ENCODE measurements at places on chromosomes 16 and 17.

GRCh38 chr17:59963738-59964481, 630 bp downstream of the RNFT1 start:
- DNase-seq: no peak

DNA sequence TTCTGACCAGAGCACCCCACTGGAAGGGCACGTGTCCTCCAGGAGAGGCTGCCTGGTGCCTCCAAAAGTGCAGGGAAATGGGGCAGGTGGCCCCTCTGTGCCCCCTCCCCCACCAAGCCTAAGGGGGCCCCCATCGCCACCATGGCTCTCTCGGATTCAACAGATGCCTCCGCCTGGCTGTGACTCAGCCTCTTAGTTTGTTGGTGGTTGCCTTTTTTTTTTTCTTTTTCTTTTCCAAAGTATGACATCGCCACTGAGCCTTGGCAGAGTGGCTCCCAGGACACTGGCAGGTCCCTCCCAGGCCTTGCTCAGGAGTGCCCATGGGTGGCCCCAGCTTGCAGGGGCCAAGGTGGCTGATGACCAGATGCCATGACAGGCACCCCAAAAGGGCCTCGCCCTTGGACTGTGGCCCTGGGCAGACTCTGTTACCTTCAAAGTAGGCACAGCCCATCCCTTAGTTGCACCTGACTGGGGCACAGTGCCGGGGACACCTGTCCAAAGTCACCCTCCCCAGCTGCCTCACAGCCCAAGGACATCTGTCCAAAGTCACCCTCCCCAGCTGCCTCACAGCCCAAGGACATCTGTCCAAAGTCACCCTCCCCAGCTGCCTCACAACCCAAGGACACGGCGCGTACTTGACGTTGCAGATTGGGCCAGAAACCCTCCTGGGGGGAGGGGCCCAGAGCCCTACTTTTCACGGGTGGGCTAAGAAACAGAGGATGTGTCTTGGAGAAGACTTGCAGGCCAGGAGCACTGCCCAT, 29.6 kb downstream of the NPTX1 start:
- no peak for DNase-seq

DNA sequence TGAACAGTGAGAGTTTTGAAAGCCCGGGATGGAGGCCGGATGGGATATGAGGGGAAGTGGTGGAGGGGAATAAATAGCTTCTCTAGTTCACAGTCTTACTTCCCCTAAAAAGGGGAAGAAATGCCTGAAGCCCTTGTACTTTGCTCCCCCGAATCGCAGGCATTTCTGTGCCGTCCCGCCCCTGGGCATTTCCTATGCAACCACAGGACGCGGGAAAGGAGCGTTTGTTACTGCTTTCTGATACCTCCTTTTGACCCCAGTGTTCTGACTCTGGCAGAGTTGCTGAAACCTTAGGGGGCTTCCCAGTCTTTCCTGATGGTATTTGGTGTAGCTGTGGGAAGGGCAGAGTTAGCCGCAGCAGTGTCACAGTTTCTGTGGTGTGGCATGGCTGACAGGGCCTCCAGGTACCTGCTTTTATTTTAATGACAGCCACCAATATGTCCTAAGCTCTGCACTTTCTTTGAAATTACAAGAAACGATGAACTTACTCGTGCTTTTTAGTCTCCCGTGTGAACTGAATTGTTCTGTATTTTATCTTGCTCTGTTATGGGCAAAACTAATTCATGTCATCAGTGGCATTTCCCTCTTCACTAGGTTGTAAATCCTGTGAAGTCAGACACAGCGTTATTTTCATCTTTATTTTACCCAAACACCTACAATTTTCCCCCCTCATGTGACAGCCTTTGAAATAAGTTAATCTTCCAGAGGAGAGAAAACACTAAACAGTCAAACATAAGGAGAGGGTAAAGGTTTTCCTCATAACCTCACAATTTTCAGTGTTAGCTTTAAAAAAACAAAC, 27.1 kb downstream of the USP10 start:
- no peak for DNase-seq

- no peak for DNase-seq
These were observed 20.5 kb upstream of the TBX4 start for GRCh38 chr17:61431594-61432311.

GRCh38 chr17:43940630-43941029, 1.6 kb downstream of the PPY start:
- no peak for DNase-seq

DNA sequence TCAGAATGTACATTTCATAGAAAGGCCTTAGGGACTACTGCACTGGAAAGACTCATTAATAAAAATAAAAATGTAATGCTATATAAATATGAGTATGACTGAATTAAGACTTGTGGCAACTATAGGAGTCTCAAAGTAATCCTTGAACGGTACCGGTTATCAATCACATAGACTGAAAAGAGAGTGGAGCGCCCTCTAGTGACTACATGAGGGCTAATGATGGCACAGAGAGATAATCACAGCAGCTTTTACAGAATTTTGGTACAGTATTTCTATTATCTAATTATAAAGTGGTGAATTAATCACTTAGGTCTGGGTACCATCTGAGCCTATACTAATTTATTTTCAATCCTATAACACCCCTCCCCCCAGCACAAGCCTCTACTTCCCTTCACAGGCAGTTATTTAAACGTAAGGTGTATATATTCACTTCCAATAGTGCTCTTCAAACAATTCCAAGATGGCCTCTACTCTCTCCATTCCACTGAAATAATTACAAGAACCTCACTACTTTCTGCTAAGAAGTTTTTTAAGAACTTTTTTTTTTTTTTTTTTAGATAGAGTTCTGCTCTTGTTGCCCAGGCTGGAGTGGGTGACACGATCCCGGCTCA, 40.7 kb upstream of the ANKFY1 start:
- DNase-seq: no peak

DNA sequence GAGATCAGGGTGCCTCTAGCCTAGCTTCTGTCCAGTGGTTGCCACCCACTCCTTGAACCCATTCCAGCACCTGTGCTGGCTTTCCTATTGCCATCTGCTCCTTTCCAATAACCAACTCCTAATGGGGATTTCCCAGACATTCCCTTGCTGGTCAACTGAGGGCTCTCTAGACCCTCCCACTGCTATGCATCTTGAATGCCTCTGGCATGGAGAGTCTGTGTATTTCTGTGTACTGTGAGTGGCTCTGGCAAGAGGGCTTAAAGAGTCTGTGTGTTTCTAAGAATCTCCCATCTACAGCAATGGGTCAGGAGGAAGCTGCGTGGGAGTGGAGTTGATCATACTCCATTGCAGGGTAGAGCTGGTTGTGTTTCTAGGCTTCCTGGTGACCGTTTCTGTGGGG, 11.0 kb upstream of the EPN3 start:
- DNase-seq: no peak

DNA sequence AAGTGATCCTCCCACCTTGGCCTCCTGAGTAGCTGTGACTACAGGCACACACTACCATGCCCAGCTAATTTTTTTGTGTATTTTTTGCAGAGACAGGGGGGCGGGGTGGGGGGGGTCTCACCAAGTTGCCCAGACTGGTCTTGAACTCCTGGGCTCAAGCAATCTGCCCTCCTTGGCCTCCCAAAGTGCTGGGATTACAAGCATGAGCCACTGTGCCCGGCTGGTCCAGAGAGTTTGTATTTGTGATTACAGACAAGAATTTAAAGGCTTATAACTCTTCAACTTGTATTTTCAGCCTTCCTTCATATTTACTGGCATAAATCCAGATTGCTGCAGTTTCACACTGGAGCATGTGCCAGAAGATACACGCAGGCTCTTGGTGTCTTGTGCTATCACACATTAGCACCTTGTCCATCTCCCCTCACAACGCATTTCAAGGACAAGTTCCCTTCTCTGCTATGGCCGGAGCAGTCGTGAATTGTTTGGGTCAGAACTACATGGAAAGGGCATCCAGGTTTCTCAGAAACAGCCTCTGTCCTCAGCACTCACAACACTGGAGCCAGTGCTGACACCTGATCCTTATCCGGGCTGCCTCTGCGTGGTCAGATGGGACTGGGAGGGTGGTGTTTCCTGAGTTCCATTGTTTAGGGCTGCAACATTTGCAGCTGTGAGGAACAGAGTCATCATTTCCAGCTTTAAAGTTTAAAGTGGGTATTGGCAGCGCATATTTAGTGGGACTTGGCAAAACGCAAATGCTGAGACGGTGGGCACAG, 28.1 kb downstream of the WSCD1 start:
- DNase-seq: no peak

Measured in T-helper 2 cell (primary cell).